ENCODE measurements at places on chromosomes 2 and 18. TPM values are rescaled to one million over a fixed set of nuclear protein-coding genes. Genes with fewer than 3 reads are reported as not detected.

SPATA3 gene
- total RNA-seq = not detected

COBLL1 gene
- 20.7 TPM for total RNA-seq

LHCGR gene
- not detected for total RNA-seq

NT5C1B gene
- not detected for total RNA-seq

L3MBTL4 gene
- total RNA-seq = 3.8 TPM

SLC9A4 gene
- 0.15 TPM for total RNA-seq

GALR1 gene
- 0.02 TPM for total RNA-seq

FBXO36 gene
- 1.9 TPM for total RNA-seq

RNU2-63P gene
- 2.3 TPM for total RNA-seq

SP110 gene
- 10.8 TPM for total RNA-seq

TMEM247 gene
- not detected for total RNA-seq

AQP12B gene
- total RNA-seq = 9.6 TPM

LOXL3 gene
- total RNA-seq = 4.7 TPM

FAM237A gene
- total RNA-seq = not detected

RTKN gene
- total RNA-seq = 51.4 TPM

MOB4 gene
- total RNA-seq = 24.7 TPM

ARHGEF33 gene
- total RNA-seq = 0.35 TPM

MAPK4 gene
- total RNA-seq = 0.27 TPM

CHRND gene
- not detected for total RNA-seq

SCN2A gene
- total RNA-seq = not detected

CHST10 gene
- total RNA-seq = 1.6 TPM

GALNT3 gene
- total RNA-seq = 86.2 TPM

IL18R1 gene
- total RNA-seq = 1.1 TPM

CCDC68 gene
- 46.8 TPM for total RNA-seq

DYNAP gene
- not detected for total RNA-seq

HOXD13 gene
- 0.32 TPM for total RNA-seq

CABLES1 gene
- total RNA-seq = 4.2 TPM

ZNG1B gene
- total RNA-seq = 27.4 TPM

ANKRD30B gene
- total RNA-seq = not detected

TMEM182 gene
- total RNA-seq = 3.8 TPM

ABCG5 gene
- total RNA-seq = not detected

SCYGR4 gene
- not detected for total RNA-seq

HMSD gene
- 0.11 TPM for total RNA-seq

SMIM21 gene
- total RNA-seq = not detected

CCNYL1 gene
- 19.9 TPM for total RNA-seq

KCNG2 gene
- not detected for total RNA-seq

C2orf81 gene
- 1.1 TPM for total RNA-seq

ERFE gene
- total RNA-seq = not detected

ICA1L gene
- 1.8 TPM for total RNA-seq

ANKRD62 gene
- 0.40 TPM for total RNA-seq

HAAO gene
- 17.8 TPM for total RNA-seq

CLEC4F gene
- not detected for total RNA-seq

MBP gene
- 65.8 TPM for total RNA-seq

GKN1 gene
- not detected for total RNA-seq

ANXA4 gene
- 258 TPM for total RNA-seq

CIDEA gene
- total RNA-seq = not detected

NTSR2 gene
- total RNA-seq = not detected

SCN9A gene
- 12.0 TPM for total RNA-seq

CRYGD gene
- total RNA-seq = not detected

Data from colonic mucosa (tissue), 4 donors.